ENCODE measurements at places on chromosomes 6 and 20.

GRCh38 chr6:169807229-169807628 lies 55.8 kb downstream of the ERMARD start:
- DNase-seq = no peak

DNA sequence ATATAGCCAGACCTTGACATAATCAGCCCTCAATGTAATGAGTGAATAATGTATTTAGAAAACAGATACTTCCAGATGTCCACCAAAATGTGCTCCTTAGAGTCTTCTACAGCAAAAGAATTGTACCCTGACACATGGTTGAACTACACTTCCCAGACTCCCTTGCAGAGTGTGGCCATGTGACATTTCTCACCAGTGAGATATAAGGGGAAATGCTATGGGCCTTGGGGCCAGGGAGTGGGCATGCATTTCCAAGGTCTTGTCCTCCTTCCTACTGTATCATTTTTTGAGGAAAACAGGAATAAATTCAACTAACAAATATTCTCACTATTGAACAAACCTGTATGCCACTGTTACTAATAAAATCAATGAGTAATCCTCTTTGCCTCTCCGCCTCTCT lies 211.4 kb upstream of the SMLR1 start:
- DNase-seq = no peak

- DNase-seq = no peak
Observed at GRCh38 chr20:2838170-2838797, 2.2 kb downstream of the PCED1A start.

- no peak for DNase-seq
Observed at GRCh38 chr6:36032261-36032660, 4.7 kb downstream of the MAPK14 start.

GRCh38 chr6:20717743-20718142 lies 183.5 kb downstream of the CDKAL1 start:
- DNase-seq = no peak

DNA sequence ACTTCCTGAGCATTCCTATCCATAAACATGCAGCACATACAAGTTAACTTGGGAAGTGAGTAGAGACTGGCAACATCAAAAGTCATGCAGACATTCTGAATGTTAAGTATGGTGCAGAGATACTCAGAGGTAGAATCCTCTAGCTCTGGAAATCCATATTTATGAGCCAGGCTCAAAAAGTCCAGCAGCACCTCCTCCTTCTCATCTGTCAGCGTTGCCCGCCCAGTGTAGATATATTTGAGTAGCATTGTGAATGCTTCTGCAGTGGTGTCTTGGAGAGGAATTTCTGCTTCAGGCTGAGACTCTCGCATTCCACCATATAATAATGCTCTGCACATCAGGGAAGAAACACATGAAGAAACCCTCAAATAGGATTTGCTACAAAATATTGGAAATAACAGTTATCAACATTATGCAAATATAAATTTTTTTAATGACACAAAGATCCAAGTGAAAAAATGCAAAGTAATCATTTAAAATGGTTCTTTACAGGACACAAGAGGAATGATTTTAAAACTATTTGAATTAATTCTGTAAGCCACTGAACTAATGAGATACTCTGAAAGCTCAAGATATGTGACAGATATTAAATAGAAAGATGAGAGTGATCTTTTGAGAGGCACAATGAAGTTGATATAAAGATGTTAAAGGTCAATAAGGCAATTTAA lies 45.6 kb downstream of the BTBD9 start:
- no peak for DNase-seq

- DNase-seq = no peak
Observed at GRCh38 chr20:58880994-58881752, 28.7 kb downstream of the GNAS start.

- DNase-seq = peak; percentile 41
Observed at GRCh38 chr6:128963561-128963960, 80.6 kb downstream of the LAMA2 start.

- DNase-seq = peak; percentile 34
Observed at GRCh38 chr6:57307850-57308249, 9.6 kb upstream of the PRIM2 start.

- peak; percentile 55 for DNase-seq
Observed at GRCh38 chr6:164690241-164690640, 619.2 kb downstream of the C6orf118 start.

- no peak for DNase-seq
Observed at GRCh38 chr20:19435821-19436220, 223.4 kb downstream of the SLC24A3 start.

DNA sequence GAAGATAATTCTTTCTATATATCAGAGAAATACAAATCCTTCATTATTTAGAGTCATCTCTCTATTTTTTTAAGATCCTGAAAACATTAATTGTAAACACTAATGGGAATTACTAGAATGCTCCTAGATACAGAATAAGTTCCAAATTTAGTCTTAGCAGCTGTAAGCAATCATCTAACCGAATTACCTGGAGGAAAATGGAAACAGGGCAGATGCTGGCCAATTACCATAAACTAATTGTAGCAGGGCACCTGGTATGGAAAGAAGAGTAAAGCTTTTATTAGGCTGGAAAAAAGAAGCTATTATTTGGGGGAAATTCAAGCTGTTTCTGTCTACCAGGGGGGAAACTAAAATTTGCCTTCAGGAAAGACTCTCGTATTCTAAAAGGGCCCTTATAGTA lies 257.5 kb downstream of the MMUT start:
- DNase-seq = no peak

DNA sequence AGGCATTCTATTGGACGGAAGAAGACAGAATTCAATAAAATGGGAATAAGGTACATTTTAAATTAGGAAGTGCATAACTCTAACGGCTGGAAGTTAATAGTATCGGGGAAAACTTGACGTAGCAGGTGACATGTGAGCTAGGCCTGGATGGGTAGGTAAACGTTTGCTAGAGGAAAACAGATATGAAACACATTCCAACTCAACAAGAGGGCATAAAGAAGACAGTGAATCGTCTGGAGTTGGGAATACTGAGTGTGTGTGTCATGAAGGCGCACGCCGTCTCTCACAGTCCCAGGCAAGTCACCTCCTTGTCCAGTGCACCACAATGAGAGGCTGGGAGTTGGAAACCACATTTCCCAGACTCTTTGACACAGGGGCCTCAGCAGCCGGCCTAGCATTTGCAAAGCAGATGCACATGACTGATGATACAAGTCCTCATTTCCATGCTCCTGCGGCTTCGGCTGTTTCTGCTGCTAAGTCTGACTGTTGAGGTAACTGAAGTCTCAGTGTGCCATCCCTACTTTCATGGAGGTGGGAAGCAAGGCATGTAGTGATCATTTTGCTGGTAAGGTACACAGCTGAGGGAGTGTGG lies 16.5 kb upstream of the NHSL1 start:
- no peak for DNase-seq

- DNase-seq = no peak
Observed at GRCh38 chr20:1457992-1458391, 8.7 kb downstream of the NSFL1C start.

DNA sequence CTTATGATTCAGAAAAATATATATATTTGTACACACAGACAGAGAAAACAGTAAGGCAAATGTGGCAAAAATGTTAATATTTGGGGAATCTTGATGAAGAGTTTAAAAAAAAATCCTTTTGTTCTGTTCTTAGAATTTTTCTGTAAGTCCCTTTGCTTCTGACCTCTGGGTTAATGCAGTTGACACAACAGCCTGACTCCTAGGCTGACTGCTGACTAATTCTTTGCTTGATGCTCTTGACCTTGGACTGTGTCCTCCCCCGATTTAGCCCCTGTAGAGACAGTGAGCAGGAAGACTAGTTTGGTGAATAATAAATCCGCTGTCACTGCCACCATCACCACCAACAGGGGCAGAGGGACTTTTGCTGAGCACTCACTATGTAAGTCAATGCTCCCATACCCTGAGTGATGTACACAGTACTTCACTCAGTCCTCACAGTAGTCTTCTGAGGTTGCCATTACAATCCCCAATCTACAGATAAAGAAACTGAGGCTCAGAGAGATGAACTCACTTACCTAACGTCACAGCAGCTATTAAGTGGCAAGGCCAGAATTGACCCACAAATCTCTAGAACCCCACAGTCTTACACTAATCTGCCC lies 71.7 kb downstream of the SNX5 start:
- no peak for DNase-seq

All from astrocyte (in vitro differentiated cells and primary cell).